ENCODE measurements at places on chromosomes 1 and 21.
A peak's percentile ranks its signal among the peaks of the same experiment; 100 is the strongest.

DNA sequence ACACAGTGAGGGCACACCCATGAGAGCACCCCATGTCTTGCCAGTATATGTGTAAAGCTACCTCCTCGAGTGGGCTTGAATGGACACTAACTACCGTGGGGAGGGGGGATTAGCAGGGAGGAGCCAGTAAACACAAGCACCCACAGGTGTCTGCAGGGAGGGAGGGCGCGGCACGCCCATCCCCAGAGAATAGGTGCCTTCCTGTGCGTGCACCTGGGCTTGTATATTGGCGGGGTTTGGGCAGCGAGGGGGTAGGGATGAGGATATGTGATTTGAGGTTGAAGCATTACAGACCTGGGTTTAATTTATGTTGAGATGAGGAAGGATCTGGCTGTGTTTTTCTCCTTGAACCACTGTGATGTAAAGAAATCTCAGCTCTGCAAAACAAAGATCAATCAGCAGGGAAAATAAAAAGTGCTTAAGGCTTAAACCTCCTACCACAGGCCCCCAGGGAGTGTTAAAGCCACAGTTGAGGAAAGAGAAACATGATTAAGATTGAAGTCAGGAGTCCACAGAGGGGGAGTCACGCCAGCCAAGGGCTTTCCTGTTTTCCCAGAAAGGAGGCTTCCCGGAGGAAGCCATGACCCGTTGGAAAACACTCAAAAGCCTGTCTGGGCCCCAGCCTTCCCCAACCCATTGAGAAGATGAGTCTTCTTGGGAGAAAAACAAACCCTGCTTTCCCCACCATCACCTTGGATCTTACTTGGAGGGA, 80.0 kb downstream of the CAMK2N1 start:
- peak; percentile 11 for DNase-seq

GRCh38 chr1:218931324-218931723, 242.4 kb upstream of the LYPLAL1 start:
- no peak for DNase-seq

DNA sequence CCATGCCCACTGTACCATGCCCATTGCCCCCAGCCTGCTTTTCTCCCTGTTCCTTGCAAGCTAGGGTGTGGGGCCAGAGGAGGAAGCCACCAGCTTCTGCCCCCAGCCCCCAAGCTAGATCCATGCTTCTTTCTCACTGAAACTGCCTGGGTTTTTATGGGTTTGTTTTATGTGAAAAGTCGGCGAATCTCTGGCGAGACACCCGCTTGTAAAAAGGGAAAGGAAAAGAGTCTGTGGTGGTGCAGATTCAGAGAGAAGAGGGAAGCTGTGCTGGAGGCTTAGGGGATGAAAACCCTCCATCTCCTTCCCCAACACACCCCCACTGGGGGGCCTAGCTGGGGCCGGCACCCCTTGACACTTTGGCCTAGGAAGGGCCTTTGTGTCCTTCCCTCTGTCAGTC, 26.2 kb downstream of the GRHL3 start:
- no peak for DNase-seq

- peak; percentile 90 for DNase-seq
Measured at GRCh38 chr1:21174654-21175323, 1.9 kb downstream of the EIF4G3 start.

DNA sequence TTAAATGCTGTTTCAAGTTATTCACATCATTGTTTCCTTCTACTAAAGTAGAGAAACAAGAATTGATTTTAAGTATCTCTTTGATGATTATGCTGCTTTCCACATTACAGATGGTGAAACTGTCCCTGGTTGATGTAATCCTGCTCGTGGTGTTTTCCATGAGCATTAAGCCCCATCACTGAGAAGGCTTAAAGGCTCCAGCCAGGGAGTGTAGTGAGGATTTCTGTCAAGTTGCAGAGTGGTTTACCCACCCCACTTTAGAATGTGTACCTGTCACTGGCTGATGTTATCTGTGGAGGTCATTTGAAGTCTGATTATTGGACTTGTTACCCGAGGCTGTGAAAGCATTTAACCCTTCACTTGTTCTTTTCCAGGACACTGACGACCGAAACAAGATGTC, 12.9 kb downstream of the CERS2 start:
- peak; percentile 23 for DNase-seq

- no peak for DNase-seq
Measured at GRCh38 chr1:16117369-16117768, 38.5 kb downstream of the EPHA2 start.

DNA sequence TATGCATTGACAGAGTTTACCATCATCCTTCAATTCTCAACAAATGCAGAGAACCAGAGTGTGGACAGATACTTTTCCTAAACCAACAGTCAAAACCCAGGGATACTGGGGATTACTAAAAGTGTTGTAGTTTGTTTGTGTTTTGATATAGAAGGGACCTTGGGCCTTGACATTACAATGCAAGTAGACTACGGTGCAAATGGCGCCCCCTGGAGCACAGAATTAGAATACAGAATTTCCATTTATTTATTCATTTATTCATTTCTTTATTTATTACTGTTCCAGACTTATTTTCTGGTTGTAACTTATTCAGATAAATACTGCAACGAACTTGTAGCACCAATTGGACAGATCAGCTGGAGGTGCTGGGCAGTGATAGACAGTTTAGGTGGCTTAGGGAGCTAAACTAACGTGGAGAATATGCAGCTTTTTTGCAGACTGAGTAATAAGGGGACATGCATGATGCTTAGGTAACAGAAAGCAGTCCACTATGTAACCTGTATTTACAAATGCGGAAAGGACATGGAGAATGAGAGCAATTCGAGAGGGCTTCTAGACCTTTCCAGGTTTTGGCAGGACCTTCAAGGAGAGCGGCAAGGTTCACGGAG, 42.6 kb downstream of the KIRREL1 start:
- DNase-seq = peak; percentile 85

- DNase-seq = no peak
Measured at GRCh38 chr1:87575528-87575927, 246.8 kb downstream of the LMO4 start.

- no peak for DNase-seq
Measured at GRCh38 chr1:16095447-16095846, 22.0 kb upstream of the FAM131C start.

DNA sequence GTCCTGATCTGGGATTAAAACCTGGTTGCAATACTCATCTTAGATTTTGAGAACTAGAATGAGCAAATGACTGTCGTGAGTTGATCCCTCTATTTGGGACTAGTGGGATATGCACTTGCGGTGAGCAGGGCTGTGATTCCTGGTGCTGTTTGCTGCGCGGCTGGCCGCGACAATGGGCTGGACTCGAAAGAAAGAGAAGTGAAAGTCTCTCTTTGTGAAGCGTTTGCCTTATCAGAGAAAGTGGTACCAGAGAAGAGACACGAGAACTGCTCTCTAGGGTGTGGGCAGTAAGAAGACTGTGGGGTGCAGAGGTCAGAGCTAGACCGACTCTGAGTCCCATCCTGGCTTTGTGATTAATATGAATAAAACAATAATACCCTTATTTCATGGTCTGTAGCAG, 8.6 kb downstream of the ST6GALNAC3 start:
- no peak for DNase-seq

DNA sequence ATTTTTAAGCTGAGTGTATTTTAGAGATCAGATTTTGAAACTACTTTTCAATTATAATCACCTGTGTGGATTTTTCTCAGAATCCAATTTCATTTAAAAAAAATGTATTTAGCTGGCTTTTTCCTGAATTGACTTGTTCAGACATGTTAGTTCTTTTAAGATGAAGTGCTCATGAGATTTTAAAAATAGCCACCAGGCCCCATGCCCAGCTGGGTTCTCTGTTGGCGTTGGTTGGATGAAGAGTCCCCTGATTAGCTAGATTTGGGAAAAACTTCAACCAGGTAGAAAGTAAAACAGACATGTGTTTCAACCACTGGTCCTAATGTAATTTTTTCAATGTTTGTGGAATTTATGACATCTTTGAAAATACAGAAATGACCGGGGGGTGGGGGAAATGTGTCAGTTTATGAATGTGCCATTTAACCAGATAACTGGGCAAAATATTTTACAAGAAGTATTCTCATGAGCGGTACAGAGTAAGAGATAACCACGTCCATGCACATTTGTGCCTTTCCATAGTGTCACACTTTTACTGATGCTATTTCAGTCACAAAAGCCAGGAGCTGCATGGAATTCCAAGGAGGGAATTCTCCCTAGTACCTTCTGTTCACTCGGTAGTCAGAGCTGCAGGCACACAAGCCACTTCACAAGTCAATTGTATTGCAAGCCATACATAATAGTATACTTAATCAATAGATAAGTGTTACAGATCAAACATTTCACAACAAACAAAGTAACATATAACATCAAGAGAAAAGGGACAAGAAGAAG, 51.1 kb downstream of the KCNK1 start:
- DNase-seq = no peak

DNA sequence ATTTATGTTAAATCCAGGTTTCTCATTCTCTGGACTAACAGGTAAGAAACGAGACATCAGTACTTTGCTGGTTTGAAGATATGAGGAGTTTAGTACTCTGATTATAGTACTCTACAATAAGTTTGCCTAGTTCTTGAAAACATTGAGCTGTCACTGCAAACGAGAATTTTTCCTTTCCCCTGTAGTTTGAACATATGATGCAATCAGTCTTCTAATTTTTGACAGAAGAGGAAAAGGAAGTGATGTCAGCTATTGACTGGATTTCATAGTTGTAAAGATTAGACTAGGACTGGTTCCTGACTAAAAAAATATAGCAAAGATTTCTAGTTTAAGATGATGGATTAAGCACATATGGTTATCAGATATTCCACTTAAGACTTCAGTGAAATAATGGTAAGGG, 461.9 kb downstream of the LRRIQ3 start:
- DNase-seq = no peak

DNA sequence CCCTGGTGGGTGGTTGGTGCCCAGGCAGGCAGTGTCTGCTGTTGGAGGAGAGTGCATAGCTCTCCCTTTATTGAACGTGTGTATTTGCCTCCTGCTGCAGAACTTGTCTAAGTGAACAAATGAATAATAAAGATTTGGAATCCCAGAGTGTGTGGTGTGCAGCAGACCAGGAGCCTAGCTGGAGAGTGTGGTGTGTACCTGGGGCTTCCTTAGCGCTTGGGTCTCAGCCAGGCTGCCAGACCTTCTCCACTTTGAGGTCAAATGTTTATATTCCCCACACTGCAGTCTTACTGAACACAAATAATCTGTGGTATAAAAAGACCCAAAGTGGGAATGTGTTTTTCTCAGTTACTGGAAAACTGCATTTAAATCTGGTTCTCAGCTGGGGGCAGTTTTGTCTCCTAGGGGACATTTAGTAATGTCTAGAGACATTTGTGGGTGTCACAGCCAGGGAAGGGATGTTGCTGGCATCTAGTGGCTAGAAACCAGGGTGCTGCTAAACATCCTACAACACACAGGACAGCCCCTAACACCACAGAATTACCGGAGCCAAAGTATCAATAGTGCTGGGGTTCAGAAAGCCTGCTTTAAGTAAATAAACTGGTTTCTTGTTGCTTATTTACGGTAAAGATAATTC, 23.6 kb downstream of the SLC37A1 start:
- peak; percentile 8 for DNase-seq

DNA sequence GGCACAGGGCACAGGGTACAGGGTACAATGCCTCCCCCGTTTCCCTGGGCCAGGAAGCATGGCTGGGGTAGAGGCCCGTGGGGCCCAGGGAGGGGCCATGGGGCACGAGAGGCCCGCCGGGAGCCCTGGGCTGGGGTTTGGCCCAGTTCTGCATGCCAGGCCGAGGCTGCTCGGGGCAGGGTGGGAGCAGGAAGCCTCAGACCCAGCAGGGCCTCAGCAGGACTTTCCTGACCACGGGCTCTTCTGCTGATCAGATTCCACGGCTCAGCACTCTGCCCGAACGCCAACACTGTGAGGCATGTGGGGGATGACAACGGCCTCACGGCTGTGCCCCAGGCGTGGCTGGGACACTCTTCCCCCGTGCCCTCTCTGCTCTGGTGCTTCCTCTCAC, 104.3 kb downstream of the NPHP4 start:
- no peak for DNase-seq

DNA sequence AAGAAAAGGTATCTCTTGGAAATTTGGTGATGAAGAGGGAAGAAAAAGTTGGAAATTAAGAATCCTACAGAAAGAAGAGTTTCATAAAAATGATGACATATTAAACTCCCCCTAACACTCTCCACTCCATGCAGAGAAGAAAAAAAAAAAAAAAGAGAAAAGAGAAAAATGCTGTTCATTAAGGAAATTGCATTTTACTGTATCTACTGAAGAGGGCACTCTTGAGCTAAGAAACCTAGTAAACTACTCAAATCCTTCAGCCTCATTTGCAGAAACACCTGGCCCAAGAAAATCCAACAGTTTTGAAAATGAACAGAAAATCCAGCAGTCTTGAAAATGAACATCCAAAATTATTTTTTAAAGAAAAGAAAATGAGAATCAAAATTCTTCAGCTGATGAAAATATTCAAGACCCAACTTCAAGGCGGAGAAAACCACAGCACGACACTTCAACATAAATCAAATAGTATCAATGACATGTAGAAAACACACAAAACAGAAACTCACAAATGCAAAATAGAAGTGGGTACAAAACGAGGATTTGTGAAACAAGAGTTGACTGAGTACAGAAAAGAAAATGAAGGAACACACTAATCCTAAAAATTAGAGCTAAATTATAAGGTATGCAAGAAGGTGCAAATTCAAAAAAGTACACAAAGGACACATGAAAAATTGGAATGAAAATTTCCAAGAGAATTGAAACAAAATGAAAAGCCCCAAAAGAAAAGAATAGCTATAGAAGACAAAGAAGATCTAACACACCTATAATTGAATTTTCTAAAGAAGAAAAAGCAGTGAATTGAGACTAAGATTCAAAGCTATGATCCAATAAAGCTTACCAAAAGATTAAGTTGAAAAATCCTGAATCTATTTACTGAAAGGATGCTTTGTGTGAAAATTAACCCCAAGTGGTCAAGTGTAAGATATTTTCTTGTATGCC, 73.2 kb upstream of the DNAJC6 start:
- DNase-seq = peak; percentile 64

DNA sequence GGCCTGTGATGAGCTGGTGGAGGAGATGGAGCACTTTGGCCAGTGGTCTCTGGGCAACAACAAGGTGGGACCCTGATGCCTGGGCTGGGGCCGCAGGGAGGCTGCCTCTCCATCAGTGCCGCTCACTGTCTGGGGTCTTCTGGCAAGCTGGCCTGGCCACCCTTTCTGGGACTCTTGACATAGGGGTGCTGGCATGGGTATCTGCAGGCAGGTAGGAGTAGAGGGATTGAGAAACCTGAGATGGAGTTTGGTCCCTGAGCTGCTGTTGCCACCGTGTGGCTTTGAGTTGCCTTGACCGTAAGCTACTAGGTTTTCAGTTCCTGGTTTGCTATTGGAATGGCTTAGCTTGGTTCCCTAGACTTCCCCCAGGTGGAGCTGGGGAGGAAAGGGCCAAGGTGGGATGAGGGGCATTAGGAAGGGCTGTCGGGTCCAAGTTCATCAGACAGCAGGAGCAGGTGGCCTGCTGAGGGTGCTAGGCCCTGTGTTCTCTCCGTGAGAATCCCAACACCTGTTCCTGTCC, 13.2 kb upstream of the MFN2 start:
- no peak for DNase-seq

- no peak for DNase-seq
Measured at GRCh38 chr1:3899754-3900149, 320 bp downstream of the C1orf174 start.

GRCh38 chr1:8603220-8603616, 214.2 kb downstream of the RERE start:
- no peak for DNase-seq

All from adipocyte (in vitro differentiated cells).